ENCODE measurements at places on chromosomes 5 and 9.

DNA sequence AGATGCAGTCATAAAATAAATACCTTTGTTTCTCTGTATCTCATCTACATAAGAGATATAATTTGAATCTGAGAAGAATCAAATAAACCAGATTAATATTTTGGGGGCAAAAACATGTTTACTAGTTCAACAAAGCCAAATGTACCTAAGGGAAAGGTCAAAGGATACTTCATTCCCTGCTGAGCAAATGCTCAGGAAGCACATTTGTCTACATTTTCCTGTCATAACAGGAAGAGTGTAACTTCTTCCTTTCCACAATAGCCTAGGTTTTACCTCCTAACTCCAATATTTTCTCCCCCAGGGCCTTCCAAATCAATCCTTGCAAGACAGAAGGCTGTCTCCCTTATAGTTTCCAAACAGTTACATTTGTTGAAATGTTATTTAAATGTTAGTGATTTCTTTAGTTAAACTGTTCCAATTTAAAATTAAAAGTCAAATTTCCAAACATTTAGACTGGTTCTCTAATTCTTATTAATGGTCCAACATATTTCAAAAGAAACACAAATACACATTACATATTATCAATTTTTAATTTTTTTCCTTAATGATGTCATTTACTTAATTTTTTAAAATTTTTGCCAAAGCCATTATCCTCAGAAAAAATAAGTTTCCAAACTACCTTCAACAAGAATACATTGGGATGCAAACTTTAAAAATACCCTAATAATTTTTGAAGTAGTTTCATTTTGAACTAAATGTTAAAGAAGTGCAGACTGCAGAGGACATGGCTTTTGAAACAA, 67.8 kb downstream of the MEF2C start:
- DNase-seq: no peak

DNA sequence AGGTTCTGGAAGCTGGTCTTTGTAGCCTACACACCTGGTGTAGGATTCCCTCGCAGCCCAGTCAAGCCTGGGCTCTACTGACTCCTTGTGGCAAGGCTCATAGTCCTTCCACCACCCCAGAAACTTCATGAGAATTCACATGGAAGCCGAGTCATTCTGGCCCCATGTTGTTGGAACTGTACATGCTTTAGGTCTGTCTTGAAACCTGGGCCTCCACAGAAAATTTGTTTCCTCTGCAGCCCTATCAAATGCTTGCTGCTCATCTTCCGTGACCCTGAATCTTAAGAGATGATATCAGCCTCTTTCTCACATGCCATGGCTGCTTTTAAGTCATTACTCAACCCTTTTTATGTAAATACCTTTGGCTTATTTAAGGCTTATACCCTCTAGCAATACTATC, 113.4 kb upstream of the GRHPR start:
- no peak for DNase-seq

DNA sequence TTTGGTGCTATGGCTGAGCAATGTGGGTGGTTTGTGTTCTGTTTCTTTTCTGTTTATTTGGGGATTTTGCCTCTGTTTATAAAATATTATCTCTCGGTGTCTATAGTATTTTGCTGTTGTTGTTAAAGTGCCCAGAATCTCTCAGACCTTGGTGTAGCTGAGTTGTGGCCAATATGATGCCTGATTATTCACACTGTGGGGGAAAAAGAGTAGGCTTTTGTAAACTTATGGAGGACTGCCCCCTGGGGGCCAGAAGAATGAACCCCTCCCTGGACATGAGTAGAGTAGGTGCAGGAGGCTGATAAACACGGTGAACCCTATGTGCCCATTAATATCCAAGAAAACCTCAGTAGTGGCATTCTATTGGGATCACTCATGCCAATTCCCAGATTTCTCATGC, 49.0 kb upstream of the DPYSL3 start:
- DNase-seq: no peak

DNA sequence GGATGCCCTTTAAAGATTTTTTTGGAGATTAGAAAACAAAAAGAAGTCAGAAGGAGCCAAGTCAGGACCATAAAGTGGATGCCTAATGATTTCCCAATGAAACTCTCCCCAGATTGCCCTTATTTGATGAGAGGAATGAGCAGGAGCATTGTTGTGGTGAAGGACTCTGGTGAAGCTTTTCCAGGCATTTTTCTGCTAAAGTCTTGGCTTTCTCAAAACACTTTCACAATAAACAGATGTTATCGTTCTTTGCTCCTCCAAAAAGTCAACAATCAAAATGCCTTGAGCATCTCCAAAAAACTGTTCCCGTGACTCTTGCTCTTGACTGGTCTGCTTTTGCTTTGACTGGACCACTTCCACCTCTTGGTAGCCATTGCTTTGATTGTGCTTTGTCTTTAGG, 121.8 kb downstream of the CAAP1 start:
- DNase-seq: no peak

All from activated effector memory CD4-positive, alpha-beta T cell treated with Interleukin-2 at 50 U/mL for 16 hours (primary cell).